ENCODE measurements at places on chromosomes 12 and 14.

- peak; percentile 86 for DNase-seq
Observed at GRCh38 chr14:51979088-51979709, 10.1 kb upstream of the RTRAF start.

DNA sequence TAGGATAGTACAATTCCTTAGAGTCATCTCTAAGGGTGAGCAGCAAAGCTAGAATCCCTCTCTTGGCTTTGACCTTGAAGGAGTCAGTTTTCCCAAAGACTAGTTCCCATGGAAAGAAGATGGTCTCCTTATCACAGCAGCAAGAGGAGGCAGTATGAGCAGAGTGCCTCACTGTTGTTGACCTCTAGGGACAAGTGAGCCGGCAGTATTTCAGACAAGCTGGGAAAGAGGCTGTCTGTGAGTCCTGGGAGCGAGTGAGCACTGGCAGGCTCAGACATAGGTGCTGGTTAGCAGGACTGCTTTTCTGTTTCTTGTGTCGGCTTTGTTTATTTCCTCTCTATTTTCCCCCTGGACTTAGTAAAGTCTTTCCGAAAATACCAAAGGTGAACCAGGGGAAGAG lies 60.7 kb downstream of the NTF3 start:
- DNase-seq = no peak

GRCh38 chr12:42099433-42099832 lies 45.2 kb downstream of the GXYLT1 start:
- no peak for DNase-seq

DNA sequence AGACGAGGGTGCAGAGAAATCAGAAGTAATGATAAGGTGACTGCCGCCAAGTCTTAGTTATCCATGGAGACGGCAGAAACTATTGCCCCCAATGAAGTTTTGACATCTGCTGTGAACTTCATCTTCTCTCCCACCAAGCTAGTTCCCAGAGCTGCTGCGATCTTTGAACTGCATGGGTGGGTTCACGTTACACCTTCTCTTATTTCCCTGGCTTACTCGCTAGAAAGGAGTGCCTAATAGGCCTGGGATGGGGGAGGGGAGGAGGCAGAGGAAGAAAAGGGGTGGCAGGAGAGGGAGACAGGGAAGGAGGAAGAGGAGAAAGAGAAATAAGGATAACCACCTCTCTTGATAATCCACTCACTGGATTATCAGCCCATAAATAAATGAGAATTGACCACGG lies 157.1 kb downstream of the NTF3 start:
- DNase-seq = no peak

DNA sequence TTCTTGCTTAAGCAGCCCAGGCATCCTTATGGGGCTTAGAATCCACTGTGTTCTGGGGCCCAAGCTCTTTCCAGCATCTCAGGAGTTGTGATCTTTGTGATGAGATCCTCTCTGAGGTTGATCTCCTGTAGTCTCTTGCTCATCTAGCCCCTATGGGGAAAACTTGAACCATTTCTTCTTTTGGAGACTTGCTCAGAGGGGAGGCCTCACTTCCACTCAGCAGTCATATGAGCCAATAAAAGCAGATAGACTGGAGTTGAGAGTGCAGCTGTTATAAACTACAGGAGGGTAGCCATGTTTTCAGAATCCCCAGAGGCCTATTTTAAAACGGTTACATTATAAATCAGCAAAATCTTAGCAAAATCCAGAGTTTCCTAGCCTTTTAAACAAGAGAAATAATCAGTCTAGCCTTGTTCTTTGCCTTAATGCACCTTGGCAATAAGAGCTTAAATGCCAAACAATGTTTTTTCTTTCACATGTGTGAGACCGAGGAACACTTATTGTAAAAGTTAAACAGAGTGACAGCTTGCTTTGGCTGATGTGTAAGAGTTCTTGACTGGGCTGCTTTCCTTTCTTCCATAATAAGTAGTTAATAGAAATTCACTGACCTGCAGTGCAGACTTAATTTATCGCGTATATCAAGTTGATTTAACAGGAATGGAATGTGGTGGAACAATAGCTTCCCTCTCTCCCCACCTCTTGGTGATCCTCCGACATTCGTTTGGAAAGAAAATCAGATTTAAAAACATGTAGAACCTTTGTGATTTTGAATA lies 168.3 kb downstream of the NEDD1 start:
- no peak for DNase-seq

DNA sequence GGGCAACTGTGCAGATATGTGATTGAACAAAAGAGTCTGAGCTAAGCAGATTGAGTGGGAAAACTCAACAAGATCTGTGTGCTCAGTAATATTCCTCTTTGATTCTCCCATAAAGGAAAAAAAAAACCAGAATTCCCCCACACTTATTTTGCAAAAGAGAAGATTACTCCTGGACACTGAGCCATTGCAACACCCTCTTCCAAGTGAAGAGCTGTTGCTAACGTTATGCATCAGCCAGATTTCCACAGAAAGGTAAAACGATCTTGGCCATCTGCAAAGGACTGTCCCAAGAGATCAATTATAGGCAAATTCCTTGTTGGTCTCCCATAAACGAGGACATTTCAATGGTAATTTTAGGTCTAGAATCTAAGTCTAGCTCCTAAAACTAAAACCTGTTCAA lies 587.7 kb downstream of the C12orf50 start:
- DNase-seq = peak; percentile 8

DNA sequence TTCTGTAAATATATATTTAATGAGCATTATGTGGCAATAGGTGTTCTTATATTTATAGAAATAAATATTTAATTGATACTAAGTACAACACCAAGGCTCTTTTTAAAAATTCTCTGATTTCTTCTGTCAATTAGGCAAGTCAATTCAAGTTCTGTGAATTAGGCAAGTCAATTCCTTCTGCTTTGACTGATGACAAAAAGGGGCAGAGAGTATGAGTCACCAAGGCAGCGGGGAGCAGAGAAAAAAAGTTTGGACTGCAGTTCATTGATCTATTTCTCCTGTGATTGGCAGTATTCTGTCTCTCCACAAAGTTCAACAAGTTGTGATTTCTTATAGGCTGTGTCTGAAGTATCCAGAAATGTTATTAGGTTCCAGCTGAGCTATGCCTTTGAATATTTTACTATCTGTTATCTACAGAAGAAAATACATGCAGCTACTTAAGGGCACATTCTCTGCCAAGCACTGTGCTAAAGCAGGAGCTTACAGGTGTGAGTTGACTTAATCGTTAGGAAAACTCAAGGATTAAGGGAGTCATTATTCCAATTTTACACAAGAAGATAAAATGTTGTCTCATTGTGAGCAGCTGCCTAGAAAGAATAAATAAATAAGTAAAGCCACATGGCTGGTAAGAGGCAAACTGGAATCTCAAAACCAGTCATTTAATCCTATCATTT lies 206.4 kb upstream of the ALG10B start:
- no peak for DNase-seq

- peak; percentile 11 for DNase-seq
Observed at GRCh38 chr12:71652656-71653055, 11.0 kb downstream of the ZFC3H1 start.

DNA sequence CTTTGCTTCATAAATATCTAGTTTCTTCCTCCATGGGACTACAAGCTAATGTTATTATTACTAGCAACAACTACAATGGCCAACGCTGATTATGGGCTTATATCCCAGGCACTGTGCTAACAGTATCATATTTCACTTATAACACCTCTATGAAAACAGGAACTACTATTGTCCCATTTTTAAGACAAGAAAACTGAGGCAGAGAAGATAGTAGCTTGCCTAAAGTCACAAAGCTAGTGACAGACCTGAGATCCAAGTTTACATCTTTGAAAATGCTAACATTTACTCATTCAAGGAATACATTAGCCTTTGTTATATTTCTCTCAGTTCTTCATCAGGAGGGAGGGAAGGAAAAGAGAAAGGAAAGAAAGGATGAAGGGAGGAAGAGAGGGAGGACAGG lies 32.8 kb downstream of the GIT2 start:
- no peak for DNase-seq

DNA sequence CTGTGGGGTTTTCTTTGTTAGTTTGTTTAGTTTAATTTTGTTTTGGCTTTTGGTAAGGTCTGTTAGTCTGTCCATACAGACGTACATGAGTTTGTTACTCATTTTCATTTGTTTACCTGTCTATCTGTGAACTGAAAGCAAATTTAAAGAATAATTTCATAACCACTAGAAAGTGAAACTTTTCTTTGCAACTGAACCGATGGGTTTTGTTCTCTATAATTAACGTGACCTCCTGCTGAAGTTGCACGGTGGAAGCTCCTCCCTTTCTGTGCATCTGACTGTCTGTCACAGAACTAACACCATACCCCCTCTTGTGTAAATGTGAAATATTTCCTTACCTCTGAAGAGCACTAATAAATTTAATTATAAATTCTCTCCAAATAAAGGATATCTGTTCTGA lies 595.5 kb downstream of the GALC start:
- DNase-seq = no peak

DNA sequence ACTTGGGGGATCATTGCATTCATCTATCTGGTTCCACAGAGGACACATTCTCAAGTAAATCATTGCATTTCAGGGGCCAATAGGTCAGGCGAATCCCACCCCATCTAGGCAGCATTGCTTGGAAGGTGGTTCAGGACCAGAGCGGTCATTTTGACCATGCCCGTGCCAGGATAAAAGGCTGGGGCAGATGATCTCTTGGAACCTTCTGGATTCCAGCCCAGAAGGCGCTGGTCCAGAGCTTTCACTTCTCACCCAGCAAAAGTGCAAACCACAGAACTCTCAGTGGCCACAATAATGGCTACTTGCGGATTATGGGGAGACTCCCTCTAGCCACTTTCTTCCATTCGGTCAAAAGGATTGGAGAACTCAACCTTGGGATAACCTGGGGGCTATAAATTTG lies 595 bp upstream of the KRT85 start:
- DNase-seq = no peak

DNA sequence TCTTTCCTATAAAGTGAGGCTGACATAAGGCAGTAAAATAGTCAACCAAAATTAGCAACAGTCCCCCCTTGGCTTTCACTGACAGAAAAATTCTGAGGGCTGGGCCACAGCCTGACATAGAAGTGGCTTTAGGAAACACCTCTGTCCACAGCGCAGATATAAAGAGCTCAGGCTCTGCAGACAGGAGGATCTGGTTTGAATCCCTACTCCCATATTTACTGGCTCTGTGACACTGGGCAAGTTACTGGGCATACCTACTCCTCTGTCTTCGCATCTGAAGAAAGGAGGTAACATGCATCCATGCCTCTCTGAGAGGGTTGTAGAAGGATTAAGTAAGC lies 95.3 kb downstream of the STXBP6 start:
- DNase-seq = no peak
